ENCODE measurements at places on chromosomes 11 and 22.

- DNase-seq, result no peak
Measured at GRCh38 chr22:37063431-37064420, 12.2 kb downstream of the KCTD17 start.

DNA sequence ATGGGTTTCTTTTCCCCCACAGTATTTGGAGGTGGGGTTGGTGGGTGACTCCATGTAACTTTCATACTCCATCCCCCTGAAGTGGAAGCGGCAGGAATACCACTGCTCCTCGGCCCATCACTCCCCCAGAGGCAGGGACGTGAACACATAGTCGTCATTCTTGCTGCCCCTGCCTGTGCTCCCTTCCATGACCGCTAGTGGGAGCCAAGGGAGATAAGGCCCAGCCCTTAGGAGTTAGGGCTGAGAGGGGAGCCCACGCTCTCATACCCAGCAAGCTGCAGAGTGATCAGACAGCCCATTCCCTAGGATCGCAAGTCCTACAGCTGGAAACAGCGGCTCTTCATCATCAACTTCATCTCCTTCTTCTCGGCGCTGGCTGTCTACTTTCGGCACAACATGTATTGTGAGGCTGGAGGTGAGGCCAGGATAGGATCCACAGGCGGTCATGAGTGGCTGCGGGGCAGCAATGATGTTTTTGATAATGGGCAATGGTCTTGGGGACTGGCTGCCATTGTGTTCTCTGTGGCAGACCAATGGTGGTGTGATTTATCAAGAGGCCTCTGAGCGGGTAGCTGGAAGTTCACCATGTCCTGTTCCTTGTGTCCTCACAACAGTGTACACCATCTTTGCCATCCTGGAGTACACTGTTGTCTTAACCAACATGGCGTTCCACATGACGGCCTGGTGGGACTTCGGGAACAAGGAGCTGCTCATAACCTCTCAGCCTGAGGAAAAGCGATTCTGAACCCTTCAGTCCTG, 15.9 kb downstream of the RHOG start:
- DNase-seq, result peak; percentile 87

DNA sequence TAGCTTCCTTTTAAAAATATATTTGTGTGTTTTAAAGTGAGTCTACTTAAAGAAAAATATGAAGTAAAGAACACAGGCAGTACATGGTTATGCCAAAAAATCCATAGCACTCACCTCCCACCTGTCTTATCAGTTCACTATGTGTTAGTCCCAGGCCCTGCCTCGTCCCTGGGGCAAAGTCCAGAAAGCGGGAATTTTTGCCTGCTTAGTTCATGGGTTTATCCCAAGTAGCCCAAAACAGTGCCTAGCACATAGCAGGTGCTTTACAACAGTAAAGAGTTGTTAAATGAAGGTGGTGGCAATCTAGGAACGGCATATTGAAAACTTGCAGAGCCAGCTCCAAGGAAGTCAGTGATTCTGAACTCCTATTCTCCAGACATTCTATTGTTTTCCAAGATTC, 154.0 kb downstream of the MN1 start:
- DNase-seq, result no peak

GRCh38 chr11:92269021-92269420, 44.4 kb downstream of the FAT3 start:
- no peak for DNase-seq
